ENCODE measurements at places on chromosomes 4 and X.

DNA sequence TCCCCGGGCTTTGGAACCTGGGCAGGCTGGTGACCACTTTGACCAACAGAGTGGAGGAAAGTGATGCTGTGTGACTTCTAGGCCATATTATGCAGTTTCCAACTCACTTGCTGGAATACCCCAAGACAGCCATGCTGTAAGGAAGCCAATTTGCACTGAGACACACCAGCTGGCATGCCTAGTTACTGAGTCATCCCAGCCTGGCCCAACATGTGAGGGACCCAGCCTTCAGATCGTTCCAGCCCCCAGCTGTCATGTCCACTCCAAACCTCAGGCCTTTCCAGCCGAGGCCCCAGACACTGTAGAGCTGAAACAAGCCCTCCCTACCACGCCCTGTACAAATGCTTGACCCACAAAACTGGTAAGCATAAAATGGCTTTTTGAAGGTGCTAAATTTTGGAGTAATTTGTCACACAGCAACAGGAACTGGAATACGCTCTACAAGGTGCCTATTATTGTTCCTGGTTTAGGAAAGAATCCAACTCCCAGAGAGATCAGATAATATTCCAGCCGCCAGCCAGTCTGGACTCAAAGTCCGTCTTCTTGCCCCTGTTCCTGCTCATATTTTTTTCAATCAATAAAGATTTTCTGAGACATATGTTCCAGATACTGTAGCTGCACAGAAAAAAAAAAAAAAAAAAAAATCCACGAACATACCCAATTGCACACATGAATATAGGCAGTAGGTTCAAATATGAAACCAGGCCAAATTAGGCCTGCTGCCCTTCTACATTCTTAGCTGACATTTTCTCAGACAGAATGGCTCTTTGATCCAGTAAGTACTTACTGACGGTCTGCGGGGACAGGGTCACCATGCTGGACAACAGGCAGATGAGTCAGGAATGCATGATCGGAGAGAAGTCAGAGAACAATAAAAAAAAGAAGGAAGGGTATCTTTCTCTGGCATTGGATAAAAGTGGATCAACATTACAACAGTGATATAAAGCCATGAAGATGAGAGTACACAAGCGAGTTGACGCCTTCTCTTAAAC lies 35.1 kb downstream of the SH3KBP1 start:
- DNase-seq, result no peak

GRCh38 chr4:139794158-139794954 lies 128.7 kb downstream of the MGST2 start:
- no peak for DNase-seq

DNA sequence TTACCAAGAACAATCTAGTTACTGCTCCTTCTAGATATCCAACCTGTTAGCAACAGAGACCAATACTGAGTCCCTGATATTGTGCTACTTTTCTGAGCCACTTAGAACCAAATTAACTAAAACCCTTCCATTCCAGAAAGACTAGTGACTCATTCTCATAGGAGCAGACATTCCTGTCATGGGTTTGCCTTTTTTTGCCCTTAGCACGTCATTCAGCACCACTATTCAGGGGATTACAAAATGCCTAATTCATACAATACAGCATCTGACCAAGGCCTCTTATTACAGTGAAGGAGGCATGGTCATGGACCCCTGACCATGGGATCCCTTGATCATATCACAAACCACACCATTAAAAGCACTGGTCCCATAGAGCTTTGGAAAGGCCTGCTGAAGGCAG lies 123.8 kb upstream of the CXCL13 start:
- DNase-seq, result no peak

GRCh38 chr4:47315346-47315745 lies 148.2 kb downstream of the COMMD8 start:
- DNase-seq, result no peak

DNA sequence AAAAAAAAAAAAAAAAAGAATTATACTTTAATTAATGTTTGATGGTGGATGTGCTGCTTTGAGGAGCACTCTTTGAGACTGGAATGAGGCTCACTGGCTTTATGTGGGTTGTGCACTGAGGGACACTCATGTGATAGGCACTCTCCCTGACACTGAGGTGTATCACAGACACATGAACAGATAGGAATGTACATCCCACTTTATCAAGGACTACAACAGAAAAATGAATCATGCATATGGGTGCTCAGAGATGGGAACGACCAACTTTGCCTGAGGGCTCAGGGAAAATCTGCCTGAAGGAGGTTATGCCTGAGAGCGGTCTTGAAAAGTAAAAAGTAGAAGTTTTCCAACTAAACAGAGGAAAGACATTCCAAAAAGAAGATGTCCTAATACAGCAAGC lies 97.7 kb upstream of the RBPJ start:
- no peak for DNase-seq

DNA sequence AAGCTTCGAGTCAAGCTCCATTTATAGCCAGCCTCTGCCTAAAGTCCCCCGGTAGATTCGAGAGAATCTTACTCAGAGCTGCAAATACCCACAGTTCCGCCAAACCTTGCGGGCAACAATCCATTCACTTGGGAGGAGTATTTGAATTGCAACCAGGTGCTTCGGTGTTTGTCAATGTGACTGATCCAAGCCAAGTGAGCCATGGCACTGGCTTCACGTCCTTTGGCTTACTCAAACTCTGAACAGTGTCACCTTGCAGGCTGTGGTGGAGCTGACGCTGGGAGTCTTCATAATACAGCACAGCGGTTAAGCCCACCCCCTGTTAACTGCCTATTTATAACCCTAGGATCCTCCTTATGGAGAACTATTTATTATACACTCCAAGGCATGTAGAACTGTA lies 11.2 kb downstream of the CD40LG start:
- DNase-seq, result no peak

DNA sequence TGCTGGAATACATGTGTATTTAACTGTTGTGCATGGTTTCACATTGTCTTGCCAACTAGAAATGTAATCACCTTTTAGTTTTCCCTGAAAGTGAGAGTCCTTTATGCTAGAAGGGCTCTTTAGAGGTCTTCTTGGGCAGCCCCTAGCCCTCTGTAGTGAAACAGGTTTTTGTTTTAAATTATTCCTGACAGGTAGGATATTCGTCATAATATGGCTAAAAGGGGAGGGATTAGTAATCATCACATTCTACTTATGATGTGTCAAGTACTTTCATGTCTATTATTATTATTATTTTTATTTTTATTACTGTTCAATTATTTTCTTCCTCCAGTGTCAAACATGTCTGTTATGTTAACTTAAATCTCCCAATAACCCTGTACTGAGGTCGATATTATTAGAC lies 35.5 kb downstream of the MSN start:
- DNase-seq, result no peak

GRCh38 chrX:17617806-17618205 lies 119.5 kb upstream of the SCML1 start:
- no peak for DNase-seq

- no peak for DNase-seq
Observed at GRCh38 chr4:52780206-52780605, 29.0 kb upstream of the ERVMER34-1 start.

DNA sequence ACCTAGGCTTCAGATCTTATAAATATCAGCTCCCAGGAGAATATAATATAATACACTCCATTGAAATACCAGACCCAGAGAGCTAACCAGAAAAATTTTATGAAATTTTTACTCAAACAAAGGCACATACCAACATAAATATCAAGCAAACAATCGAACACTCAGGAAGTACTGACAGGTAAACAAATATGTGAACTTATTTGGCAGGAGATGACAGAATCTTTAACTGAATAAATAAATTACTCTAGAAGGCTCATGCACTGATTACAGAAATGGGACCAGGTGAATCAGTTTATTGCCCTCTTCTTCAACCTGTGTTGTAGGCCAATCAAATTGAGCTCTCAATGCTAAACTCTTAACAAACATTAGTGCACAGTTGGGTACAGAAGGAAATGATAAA lies 225.2 kb upstream of the PABPC4L start:
- no peak for DNase-seq

DNA sequence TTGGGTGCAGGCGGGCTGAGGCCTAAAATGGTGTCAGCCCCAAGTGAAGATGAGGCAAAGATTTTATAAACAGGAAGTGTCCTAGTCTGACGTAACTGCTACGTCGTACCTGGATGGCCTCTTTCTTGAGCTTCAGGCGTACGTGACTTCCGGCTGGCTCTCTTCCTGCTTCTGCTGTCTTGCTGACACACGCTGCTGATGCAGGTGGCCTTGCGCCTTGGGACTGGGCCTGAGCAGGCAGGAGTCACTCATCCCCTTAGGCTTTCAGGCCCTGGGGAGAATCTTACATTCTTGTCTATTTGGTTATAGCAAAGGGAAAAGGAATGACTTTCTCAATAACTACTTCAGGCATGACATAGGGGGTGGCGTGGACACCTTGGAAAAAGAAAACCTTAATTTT lies 20.1 kb upstream of the ABRAXAS1 start:
- DNase-seq, result no peak
